ENCODE measurements at places on chromosomes 16 and 17. TPM values are rescaled to one million over a fixed set of nuclear protein-coding genes. Genes with fewer than 3 reads are reported as not detected.

The TBX6 gene
- 0.20 TPM for total RNA-seq

The NPB gene
- 0.59 TPM for total RNA-seq

The CNGB1 gene
- 0.20 TPM for total RNA-seq

The KRTAP2-2 gene
- 6.5 TPM for total RNA-seq

The PRCD gene
- 2.7 TPM for total RNA-seq

The FHOD1 gene
- 8.0 TPM for total RNA-seq

The GUCY2D gene
- 0.39 TPM for total RNA-seq

The TUBG2 gene
- 9.2 TPM for total RNA-seq

The MMP28 gene
- total RNA-seq, result 6.1 TPM

The ITGAX gene
- 3.3 TPM for total RNA-seq

The ABCA10 gene
- total RNA-seq, result 28.8 TPM

The CMTM1 gene
- 2.0 TPM for total RNA-seq

The FAM83G gene
- 24.2 TPM for total RNA-seq

The NPIPA3 gene
- total RNA-seq, result not detected

The SPATA32 gene
- total RNA-seq, result not detected

The EVPL gene
- total RNA-seq, result 43.7 TPM

The ASPHD1 gene
- 0.39 TPM for total RNA-seq

The DBF4B gene
- 3.9 TPM for total RNA-seq

The KCNJ18 gene
- not detected for total RNA-seq

The KCNG4 gene
- total RNA-seq, result not detected

The FOXJ1 gene
- total RNA-seq, result 0.30 TPM

The SLC13A2 gene
- total RNA-seq, result 0.20 TPM

The CCL1 gene
- total RNA-seq, result not detected

The CASKIN1 gene
- total RNA-seq, result 0.79 TPM

The C16orf92 gene
- total RNA-seq, result not detected

The CD300LB gene
- 0.59 TPM for total RNA-seq

The KRT13 gene
- 2.9 TPM for total RNA-seq

The SLC13A5 gene
- not detected for total RNA-seq

The KRT39 gene
- 6.4 TPM for total RNA-seq

The KRTAP4-12 gene
- total RNA-seq, result 0.89 TPM

The HOXB5 gene
- 0.59 TPM for total RNA-seq

The PCGF2 gene
- 5.5 TPM for total RNA-seq

The PSMB10 gene
- total RNA-seq, result 16.4 TPM

The SHBG gene
- 0.49 TPM for total RNA-seq

All from skin of body (tissue), 3 donors.